ENCODE measurements at places on chromosomes 4 and X. TPM values are rescaled to one million over a fixed set of nuclear protein-coding genes. Genes with fewer than 3 reads are reported as not detected.

DNA sequence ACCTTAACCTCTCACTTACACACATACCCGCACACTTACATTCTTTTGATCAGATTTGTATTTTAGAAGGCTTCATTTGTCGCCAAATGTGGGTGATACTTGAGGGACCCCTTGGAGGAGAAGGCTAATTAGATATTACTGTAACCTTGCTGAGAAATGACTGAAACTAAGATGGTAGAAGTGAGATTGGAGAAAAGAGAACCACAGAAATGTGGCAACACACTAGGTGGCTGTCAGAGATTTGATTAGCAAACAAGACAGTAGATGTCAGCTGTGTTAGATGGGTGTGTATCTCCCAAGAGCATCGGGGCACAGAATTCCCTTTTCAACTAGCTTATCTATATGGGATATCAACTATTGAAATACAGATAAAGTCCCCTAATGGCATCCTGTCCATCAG is 149.3 kb upstream of the FABP2 start:
- H3K4me1 ChIP-seq, result peaks cover 3% of the 10 kb centered on the region
- no peaks in the 10 kb centered on the region for H3K27me3 ChIP-seq
- H3K27ac ChIP-seq, result no peak overlapping the region
- H3K4me3 ChIP-seq, result no peak overlapping the region

The MTHFD2L gene
- 7.3 TPM for total RNA-seq

GRCh38 chr4:28373191-28373590 is 1512.5 kb downstream of the STIM2 start:
- H3K27ac ChIP-seq, result no peak overlapping the region
- no peaks in the 10 kb centered on the region for H3K4me1 ChIP-seq
- H3K36me3 ChIP-seq, result no peaks in the 10 kb centered on the region
- H3K27me3 ChIP-seq, result no peaks in the 10 kb centered on the region
- H3K4me3 ChIP-seq, result no peak overlapping the region

DNA sequence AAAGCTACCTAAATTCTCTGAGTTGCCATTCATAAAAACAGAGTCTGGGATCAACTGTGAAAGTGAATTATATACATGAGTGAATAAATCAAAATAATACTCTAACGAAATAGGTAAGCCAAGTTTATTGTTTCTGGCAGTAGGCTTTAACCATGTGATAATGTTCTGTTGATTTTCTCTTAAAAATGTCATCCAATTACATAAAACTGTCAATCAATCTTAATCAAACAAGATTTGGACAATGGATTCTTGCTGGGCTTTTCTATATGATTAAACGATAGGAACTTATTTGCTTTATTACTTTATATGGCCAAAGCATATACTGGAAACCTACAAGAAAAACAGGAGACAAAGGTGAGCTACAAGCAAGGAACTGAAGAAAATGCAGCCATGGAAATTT is 148.8 kb downstream of the INPP4B start:
- peak overlapping the region; percentile 36 for H3K27ac ChIP-seq
- H3K27me3 ChIP-seq, result no peaks in the 10 kb centered on the region
- no peak overlapping the region for H3K4me3 ChIP-seq
- DNase-seq, result no peak
- peaks cover 53% of the 10 kb centered on the region for H3K4me1 ChIP-seq

DNA sequence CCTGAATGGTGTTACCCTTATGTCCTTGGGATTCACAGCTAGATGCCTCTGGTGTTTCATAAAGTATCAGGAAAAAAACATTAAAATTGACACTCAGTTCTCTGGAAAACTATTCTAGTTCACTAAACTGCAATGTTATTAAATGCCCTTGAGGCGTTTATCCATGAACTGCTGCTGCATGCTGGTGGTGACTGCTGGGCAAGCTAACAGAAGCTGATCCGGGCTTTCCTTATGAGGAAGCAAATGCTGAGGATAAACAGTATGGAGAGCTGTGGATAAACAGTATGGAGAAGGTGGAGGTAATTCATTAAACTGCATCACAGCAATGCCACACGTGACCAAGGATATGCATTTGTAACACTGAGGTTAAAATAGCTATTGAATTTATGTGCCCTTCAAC is 227.0 kb downstream of the NR3C2 start:
- H3K4me1 ChIP-seq, result peaks cover 27% of the 10 kb centered on the region
- H3K4me3 ChIP-seq, result no peak overlapping the region

DNA sequence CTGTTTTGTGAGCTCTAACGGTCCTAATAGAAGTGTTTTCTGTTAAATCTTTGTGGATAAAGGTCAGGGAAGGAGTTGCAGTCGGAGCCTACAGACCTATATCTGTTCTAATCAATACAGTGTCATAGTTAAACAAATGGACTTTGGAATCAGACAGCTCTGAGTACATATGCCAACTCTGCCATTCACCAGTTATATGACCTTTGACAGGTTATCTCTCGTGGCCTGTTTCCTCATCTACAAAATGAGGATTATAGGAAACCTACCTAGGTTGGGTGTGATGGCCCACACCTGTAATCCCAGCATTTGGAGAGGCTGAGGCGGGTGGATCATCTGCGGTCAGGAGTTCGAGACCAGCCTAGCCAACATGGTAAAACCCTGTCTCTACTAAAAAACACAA is 89.7 kb downstream of the MID1IP1 start:
- H3K27ac ChIP-seq, result no peak overlapping the region
- no peaks in the 10 kb centered on the region for H3K27me3 ChIP-seq
- H3K36me3 ChIP-seq, result no peaks in the 10 kb centered on the region
- no peak for DNase-seq

All from activated CD8-positive, alpha-beta T cell treated with anti-CD3 and anti-CD28 coated beads for 36 hours (primary cell).